ENCODE measurements at places on chromosomes 7 and 10.
A peak's percentile ranks its signal among the peaks of the same experiment; 100 is the strongest.

- DNase-seq, result no peak
These were observed 135.5 kb downstream of the DOCK1 start for GRCh38 chr10:127040756-127041155.

- DNase-seq, result no peak
These were observed 60.0 kb upstream of the MKLN1 start for GRCh38 chr7:131267631-131268030.

GRCh38 chr10:71176661-71177060 lies 35.7 kb upstream of the UNC5B start:
- DNase-seq, result no peak

GRCh38 chr10:122911889-122912484 lies 1.6 kb downstream of the FAM24A start:
- peak; percentile 66 for DNase-seq

DNA sequence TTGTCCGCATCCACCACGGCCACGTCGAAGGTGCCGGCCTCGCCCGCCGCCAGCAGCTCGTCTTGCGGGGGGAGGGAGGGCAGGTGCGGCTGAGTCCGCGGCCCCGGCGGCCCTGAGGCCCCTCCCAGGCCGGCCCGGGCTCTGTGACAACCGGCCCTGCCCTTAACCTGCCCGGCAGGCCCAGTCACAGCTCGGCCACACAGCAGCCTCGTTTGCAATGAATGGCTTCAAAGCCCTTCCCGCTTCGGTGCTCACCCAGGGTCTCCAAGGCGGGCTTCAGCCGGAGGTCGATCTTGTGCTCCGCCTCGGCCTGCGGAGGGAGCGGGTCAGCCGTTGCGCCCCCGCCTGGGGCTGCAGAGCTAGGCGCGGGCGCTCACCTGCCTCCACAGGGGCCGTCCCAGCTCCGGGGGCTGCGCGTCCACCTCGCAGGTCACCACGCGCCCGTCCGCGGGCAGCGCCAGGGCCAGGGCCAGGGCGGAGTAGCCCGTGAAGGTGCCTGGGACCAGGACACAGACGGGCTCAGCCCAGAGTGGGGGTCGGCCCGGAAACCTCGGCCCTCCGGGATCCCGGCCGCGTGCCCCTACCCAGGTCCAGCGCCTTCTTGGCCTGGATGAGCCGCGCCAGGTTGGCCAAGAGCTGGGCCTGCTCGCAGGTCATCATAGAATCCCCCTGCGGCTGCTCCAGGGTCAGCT lies 928 bp downstream of the COMTD1 start:
- DNase-seq, result no peak

DNA sequence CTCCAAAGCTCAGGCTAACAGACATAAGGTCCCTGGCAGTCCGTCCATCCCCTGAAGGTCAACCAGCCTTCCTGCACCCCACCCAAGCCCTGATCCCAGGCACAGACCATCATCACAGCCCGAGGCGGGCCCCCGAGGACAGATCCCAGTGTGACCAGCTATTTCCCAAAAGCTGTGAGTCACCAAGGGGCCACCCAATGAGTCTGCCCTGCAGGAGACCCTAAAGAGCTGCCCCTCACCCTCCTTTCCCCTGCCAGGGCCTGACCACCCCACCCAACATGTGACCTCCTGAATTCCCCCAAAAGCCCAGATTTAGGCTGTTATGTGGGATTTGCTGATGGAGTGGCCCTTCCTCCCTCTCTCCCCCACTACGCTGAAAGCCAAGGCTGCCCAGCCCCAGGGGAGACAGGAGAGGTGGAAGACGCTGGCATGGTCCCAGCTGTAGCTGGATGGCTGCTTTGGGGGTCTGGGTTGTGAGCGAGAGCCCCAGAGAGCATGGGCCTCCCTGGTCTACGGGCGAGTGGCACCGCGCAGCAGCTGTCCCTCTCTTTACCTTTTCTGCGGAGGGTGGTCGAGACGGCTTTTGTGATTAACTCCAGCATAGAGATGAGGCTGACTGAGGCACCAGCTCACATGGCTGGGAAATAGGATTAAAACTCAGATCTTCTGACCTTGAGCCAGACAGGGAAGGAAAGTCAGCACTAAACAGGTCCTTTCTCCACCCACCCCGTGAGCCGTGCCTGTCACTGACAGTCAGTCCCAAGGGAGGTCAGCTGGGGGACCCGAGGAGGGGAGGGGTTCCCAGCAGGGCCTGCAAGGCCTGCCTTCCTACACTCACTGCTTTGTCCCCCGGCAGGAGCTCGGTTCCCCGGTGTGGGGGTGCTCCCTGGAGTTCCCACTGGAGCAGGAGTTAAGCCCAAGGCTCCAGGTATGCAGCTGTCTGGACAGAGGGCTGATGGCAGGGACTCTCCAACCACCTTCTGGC lies 16.7 kb downstream of the ELN start:
- no peak for DNase-seq

GRCh38 chr7:98329100-98329790 lies 47.8 kb downstream of the BRI3 start:
- no peak for DNase-seq

DNA sequence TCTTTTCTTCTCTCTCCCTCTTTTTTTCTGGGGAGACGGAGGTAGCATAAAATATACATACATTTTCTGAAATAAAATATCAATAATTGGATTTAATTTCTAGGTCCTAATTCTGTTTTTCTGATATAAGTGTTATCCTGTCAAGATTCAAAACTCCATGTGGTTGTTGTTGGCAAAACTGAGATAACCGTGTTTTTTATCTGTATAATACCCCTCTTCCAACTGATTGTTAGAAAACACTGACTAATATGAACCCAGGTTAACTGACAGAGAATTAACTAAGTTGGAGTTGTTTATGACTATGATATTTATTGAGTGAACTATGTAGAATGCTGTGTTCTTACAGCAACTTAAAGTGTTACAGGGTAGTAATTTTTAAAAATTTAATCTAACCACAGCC lies 236.5 kb upstream of the KAT6B start:
- DNase-seq, result no peak

DNA sequence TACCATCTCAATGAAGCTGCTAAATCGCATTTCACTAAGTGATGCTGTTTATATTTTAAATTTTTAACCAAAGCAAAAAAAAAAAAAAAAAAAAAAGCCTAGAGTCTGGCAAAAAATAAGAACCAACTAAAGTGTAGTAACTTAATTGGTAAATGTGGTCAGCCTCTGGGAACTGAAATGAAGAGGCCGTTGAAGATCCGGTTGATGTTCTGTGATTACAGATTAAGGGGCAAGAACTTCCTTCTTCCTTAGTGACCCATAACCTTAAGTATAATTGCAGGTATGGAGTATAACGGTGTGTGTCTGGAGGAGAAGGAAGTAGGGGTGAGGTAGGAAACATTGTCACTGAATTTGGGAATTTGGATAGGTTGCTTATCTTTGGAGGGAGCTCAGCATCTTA lies 7.7 kb upstream of the SRGN start:
- no peak for DNase-seq

GRCh38 chr10:30562787-30563186 lies 66.8 kb downstream of the LYZL2 start:
- no peak for DNase-seq

DNA sequence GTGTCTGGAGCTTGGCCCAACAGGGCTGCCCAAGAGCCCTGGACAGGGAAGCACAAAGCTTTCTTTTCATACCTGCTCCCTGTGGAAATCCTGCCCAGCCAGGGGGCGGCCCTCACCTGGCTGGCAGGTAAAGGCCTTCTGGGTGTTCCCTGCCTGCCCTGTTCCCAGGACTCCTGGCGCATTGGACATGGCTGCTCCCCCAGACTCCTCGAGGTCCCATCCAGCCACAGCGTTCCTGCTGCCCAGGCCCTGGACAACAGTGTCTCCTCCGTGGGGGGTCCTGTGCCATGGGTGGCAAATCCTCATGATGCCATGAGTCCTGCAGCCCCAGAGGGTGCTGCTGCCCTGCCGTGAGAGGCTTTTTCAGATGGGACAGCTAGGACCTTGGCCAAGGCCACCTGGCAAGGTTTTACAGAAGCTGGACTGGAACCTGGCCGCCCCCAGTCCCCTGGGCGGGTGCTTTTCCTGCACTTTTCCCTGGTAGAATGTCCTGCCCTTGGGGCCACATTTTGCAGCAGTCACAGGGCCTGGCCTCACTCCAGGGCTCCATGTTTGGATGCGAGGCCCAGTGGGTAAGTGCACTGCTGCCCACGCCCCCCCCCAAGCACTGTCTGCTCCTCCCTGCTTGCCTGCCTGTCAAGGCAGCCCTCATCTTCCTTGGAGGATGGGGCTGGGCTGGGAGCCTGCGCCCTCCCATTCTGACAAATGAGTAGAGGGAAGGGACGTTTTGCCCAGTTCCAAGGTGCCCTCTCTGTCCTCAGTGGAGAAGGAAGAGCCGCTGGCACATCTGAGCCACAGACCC lies 60.7 kb downstream of the LHPP start:
- DNase-seq, result no peak

DNA sequence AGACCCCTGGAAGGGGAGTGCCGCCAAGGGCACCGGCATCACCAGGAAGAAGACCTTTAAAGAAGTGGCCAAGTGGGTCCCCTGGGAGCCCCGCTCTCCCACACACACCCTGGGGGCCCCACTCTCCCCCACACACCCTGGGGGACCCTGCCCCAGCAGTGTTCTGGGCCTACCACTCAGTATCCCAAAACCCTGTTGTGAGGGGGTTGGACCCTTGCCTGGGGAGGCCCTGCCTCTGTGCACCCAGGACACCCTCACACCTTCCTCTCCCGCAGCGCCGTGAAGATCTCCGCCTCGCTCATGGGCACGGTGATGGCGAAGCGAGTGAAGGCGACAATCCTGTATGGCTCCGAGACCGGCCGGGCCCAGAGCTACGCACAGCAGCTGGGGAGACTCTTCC lies 10.7 kb downstream of the NOS3 start:
- no peak for DNase-seq

- no peak for DNase-seq
These were observed 807.7 kb upstream of the ZWINT start for GRCh38 chr10:57168611-57169240.

DNA sequence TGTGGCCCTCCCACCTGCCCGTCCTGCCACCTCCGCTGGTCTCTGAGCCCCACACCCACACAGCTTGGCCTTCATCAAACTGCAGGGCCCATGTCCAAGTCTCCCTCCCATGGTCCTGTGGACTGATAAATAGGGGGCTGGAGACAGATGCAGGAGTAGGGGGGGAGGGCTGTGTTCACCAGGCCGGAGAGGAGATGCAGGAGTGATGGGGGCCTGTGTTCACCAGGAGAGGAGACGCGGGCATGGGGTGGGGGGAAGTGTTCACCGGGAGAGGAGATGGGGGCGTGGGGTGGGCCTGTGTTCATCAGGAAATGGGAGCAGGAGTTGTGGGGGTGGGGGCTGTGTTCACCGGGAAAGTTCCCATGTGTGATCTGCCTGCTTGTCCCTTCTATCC lies 37.0 kb downstream of the JAKMIP3 start:
- DNase-seq, result no peak

- DNase-seq, result no peak
These were observed 179.4 kb upstream of the INHBA start for GRCh38 chr7:41882256-41882655.

GRCh38 chr7:22109761-22110160 lies 164.1 kb upstream of the CDCA7L start:
- peak; percentile 49 for DNase-seq

- DNase-seq, result peak; percentile 86
These were observed 190.9 kb downstream of the RPS24 start for GRCh38 chr10:78224602-78225001.

- no peak for DNase-seq
These were observed 68.1 kb downstream of the VSTM4 start for GRCh38 chr10:49047128-49047639.

GRCh38 chr7:131621652-131622051 lies 65.2 kb upstream of the PODXL start:
- DNase-seq, result no peak

GRCh38 chr7:44380189-44380830 lies 54.9 kb upstream of the CAMK2B start:
- no peak for DNase-seq

DNA sequence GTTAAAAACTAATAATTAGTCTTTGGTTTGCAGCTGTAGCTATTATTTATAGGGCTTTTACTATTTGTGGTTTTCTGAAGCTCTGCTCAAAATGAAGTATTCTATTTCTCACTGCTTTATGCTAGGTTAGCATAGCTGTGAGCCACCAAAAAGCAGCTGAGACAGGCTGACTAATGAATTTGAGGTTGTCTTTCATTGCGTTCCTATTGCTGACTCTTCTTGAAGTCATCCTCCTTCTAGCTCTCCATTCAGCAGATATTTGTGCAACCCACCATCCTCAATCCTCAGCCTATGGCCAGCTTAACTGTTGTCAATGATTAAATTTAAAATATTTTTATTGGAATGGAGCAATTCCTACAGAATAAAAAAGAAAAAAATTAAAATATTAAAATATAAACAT lies 2.1 kb upstream of the RALA start:
- peak; percentile 81 for DNase-seq

DNA sequence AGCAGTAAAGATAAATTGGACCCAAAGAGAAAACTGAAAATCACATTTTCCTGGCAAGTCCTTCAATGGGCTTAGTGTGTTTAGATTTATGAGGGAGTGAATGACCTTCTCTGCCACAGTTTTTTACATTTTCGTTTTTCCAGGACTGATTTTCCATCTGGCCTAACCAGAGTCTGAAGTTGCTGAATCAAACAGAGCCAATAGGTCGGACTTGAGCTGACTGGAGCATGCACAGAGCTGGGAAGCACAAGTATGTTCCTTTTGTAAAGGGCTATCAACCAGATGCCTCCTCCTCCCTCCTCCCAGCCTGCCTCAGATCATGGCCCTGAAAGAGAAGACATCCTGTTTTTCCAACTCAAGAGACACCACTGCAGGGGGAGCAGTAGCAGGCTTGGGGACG lies 126.0 kb upstream of the ANKRD1 start:
- DNase-seq, result no peak

DNA sequence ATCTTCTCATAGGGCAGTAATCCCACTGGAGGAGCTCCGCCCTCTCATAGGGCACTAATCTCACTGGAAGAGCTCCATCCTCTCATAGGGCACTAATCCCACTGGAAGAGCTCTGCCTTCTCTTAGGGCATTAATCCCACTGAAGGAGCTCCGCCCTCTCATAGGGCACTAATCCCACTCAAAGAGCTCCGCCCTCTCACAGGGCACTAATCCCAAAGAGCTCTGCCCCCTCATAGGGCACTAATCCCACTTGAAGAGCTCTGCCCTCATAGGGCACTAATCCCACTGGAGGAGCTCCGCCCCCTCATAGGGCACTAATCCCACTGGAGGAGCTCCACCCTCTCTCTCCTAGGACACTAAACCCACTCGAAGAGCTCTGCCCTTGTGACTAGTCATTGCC lies 3.4 kb upstream of the FUOM start:
- DNase-seq, result no peak
